ENCODE measurements at places on chromosomes 3 and 15.

DNA sequence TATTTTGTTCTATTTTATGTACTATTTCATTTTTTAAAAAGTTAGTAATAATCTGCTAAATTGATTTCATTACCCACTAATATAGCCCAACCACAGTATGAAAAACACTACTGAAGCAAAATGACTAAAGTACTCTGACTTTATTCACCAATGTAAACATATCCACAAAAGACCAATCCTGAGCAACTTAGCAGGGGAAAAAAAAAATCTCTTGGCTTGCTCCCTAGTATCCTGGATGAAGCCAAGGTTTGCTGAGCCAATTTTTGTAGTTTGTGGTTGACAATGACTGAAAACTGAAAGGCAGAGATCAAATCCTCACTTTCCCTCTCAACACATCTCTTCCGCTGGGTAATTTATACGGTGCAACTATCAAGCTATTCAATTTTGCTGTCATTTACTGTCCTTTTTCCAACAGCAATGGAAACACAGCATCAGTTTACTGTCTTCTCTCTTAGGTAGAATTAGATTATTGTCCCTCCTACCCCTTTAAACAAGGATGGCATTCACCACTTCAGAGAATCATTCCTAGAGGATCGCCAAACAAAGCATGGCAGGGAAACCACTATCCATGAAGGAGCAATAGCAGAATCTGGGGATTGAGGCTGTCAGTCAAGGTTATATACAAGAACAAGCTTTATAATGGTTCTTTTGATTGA is 149.7 kb downstream of the THRB start:
- no peak for DNase-seq

DNA sequence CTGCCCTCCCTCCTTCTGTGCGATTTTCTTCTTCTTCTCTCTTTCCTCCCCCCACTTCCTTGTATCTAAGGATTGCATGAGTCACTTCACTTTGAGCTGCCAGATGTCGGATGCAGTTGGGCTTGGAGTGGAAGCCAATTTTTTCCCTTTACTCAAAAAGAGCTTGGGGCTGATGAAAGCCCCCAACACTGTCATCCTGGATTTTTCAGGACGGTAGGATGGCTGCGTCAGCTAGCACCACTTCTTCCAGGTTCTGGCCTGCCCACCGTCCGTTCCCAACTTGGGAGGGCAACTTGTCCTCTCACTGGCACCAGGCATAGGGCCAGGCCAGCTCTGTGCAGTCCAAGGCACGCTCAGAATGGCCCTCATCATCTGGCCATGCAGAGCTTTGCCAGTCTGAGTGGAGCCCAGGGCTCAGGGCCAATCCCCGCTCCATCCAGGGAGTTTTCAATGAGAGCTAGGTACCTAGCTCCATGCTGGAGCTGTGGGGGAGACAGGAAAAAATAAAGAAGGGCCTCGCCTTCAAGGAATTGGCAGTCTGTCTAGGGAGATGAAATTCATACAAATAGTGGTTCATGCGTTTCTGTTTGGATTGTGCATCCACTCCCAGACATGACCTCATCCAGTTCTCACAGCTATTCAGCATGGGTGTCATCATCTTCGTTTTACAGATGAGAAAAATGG is 47.7 kb upstream of the INSYN1 start:
- peak; percentile 24 for DNase-seq

- peak; percentile 94 for DNase-seq
Observed at GRCh38 chr15:77907824-77908751, 169.4 kb downstream of the TBC1D2B start.

- no peak for DNase-seq
Observed at GRCh38 chr15:87498560-87498959, 758.0 kb downstream of the NTRK3 start.

DNA sequence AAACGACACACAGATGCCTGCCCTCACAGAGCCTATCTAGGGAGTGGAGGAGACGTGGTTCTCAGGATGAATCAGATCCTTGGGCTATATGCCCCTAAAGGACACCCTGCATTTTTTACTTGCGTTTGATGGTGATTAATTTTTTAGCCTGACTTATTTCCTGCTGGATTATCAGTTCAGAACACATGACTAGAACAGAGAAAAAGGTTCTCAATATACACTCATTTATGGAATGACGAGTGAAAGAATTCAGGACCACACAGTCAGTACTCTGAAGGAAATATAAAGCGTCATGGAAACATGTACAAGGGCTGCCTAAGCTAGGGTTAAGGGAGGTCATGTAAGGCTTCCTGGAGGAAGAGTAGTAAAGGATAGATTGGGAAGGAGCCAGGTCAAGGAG is 121.8 kb downstream of the SSR3 start:
- no peak for DNase-seq

DNA sequence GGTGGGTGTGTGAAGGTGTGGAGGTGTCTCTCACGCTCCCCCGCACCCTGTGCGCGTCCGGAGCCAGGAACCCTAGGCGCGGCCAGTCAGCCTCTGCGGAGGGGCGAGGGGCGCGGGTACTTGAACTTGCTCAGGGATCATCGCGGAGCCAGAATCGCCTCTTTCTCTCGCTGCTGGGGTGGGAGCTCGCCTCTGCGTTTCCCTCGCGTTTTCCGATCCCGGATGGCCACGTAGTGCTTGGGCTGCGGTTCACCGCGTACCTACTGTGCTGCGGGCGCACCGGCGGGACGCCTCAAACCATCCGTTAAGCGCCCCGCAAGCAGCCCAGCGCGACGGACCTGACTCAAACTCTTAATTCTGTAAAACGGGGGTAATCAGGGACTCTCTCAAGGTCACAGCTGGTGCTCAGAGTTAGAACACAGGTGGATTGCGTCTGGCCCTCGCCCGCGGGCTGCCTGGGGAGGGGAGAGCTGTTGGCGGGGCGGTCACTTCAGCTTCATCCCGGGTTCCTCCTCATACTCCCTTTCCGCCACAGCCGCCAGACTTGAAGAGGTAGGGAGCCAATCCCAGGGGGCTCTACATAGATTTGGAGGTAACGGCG is 686 bp downstream of the MYRIP start:
- DNase-seq = peak; percentile 4

- DNase-seq = no peak
Observed at GRCh38 chr3:143036557-143036956, 35.2 kb downstream of the U2SURP start.

- DNase-seq = no peak
Observed at GRCh38 chr3:161905520-161906132, 409.0 kb downstream of the OTOL1 start.

GRCh38 chr3:131728898-131729642 is 226.3 kb upstream of the MRPL3 start:
- DNase-seq = no peak

DNA sequence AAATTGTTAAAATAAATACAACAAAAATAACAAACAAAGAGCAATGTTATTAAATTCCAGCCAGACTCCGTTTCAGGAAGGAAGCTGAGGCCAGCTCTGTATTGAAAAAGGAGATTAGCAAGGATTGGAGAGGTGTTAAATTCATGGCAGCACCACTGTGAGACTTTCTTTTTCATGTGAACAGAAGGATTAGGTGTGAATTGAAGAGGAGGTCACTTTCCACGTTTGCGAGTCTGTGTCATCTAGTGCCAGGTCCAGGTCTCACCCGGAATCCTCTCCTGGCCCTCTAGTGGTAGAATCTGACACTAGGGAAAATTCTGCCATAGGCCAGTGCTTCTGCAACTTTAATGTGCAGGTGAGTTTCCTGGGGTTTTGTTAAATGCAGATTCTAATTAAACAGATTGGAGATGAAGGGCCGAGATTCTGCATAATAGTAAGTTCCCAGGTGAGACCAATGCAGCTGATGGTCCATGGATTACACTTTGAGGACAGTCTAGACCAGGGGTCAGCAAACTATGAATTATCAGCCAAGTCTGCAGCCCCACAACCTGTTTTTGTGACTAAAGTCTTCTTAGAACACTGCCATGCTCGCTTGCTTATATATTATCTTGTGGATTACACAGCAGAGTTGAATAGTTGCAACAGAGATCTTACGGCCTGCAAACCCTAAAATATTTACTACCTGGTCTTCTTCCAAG is 9.2 kb upstream of the SLC6A1 start:
- peak; percentile 45 for DNase-seq

GRCh38 chr15:41011055-41011815 is 58.0 kb downstream of the CHAC1 start:
- no peak for DNase-seq

Data from KBM-7 (cell line).